Caudate nucleus (tissue), 63 donors: ENCODE measurements at places on chromosomes 6 and 20.

- DNase-seq = no peak
Measured at GRCh38 chr6:28811873-28812272, 111.9 kb downstream of the TRIM27 start.

DNA sequence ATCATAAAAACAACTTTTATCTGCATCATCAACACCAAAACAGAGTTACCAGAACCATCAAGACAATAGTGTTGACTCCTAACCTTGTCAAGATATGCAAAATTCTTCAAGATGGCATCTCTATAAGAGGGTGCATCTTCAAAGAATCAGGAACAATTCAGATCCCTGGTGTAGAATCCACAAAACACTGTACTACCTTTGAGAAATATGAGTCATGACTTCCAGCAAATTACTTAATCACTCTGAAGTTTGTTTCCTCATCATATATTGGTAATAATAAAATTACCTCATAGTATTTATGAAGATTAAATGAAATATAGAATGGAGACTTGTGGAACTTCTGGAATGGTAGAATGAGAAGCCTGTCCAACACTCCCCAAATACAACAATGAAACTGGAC lies 221.3 kb upstream of the SUPT3H start:
- no peak for DNase-seq

DNA sequence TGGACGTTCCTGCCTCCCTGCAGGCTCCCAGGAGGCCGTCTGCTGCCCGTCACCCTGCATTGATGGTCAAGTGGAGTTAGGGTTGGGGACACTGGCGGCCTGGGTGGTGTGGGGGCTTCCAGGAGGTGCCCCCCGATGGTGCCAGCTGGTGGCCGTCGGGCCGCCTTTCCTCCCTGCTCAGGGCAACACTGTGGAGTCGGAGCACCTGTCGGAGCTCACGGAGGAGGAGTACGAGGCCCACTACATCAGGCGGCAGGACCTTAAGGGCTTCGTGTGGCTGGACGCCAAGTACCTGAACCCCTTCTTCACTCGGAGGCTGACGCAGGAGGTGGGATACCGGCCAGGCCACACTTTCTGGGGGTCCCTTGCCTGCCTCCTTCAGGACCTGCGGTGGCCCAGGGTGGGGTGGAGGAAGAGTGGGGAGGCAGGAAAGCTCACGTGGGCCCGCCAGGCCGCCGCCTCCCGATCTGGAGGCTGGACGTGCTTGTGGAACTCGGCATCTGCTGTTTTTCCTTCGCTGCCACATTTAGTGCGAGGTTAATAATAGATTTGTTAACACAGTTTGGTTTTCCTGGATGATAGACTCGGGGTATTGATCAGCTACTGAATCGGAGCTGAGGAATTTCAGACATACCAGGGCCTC lies 28.6 kb downstream of the SPATA2 start:
- no peak for DNase-seq

DNA sequence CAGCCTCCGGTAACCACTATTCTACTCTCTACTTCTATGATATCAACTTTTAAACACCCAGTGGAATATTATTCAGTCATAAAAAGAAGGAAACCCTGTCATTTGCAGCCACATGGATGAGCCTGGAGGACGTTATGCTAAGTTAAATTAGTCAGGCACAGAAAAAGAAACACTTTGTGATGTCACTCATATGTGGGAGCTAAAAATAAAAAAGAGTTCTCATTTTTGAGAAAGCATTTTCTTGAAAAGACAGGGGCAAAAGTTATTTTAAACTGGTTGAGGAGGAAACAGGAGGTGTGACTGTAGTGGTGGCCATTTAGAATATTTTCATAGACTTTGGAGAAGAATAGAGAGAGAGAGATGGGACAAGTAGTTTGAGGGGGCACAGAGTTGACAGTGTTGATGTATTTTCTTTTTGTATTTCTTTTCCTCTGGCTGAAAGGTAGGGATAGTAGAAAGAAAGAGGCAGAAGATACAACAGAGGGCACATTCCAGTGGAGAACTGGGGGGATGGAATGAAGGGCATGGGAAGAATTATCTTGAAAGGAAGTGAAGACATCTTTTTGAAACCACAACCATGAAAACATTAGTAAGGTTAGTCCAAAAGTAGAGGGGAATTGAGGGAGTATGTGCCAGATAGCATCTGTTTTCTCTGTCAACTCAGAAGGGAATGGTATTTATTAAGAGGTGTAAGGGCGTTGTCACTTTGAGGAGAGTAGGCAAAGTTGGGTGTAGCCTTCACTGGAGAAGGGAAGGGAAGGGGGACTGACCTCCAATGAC lies 181.3 kb upstream of the GMDS start:
- no peak for DNase-seq

DNA sequence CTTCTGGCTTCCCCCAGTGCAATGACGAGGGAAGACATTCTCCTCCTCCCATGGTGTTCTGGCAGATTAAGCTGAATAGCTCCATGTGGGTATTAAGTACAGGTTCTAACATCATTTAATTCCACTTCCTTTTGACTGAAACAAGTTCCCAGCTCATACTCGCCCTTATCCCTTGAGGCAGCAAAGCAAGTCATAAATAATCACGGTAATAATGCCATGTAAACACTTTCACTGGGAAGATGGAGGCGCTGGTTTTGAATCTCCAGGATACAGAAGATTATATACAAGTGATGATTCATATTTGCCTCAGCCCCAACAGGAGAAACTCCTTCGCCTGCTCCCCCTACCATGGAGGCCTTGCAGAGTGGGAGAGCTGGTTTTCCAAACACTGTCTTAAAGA lies 141.3 kb downstream of the PXDC1 start:
- no peak for DNase-seq

GRCh38 chr6:157611406-157611805 lies 211.6 kb upstream of the SNX9 start:
- no peak for DNase-seq

DNA sequence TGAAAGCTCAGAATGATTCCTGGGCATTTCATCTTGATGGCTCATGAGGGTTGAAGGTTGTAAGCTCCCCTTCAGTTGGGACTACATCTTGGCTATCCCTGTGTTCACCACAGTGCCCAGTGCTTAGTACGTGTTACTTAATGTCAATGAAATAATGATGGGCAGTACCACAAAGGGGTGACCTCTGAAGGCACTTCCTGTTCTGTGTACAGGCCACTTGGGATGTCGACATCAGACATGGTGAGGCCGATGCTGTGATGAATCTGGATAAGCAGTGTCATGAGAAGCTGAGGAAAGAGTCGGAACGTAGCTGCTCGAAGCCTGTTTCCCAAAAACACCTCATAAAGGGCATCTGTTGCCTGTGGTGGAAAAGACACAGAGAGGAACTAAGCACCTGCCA lies 27.6 kb upstream of the RBL1 start:
- DNase-seq = no peak

DNA sequence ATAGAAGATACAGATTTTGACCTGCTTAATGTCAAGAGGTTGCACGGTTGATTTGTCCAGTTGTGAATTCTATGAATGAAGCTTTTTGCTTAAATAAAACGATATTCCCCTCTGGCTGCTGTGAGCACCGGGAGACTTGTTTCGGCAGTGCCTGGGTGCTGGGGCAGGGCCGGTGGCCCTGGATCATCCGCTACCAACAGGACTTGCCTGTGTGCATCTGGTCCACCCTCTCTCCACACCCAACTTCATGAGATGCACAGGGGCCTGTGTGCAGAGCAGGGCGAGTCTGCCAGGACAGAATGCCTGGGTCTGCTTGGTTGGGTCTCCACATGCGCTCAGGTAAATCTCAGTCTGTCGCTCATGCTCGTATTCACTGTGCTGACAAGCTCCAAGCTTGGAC lies 65.5 kb downstream of the TSHZ2 start:
- DNase-seq = no peak

GRCh38 chr20:17456279-17456678 lies 74.9 kb downstream of the BFSP1 start:
- DNase-seq = no peak

- DNase-seq = no peak
Measured at GRCh38 chr6:51360287-51360686, 541.6 kb downstream of the TFAP2B start.

DNA sequence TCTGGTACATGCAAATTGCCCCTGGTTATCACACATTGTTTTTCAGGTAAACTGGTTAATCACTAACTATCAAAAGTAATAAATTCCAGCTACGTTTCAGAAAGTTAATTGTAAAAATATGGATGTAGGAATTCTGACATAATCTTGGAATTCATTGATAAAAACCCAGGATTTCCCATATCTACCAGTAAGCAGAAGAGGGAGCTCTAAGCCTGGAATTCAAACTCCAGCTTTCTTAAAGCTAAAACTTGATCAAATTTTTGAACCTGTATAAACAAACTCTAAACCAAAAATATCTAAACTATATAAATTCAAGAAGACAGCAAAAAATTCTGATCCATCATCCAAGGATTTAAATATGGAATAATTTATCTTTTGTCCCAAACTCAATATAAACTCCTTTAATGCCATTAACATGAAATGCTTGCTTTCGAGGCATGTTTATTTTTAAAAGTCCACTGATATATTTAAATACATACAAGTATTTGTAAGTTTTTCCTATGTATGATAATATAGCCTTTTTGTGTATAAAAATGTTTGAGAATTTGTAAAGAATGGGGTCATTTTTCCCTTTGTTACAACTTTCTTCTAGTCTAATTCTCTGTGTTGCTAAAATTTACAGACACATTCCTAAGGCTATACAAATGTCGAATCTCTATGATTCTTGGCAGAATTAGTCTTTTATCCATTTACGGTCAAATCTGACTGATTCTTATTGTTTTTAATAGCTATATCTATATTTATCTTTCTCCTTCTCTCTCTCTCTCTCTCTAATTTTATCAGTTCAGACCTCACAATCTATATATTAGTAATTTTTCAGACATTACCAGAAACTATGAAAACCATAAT lies 91.4 kb upstream of the RNF217 start:
- no peak for DNase-seq

DNA sequence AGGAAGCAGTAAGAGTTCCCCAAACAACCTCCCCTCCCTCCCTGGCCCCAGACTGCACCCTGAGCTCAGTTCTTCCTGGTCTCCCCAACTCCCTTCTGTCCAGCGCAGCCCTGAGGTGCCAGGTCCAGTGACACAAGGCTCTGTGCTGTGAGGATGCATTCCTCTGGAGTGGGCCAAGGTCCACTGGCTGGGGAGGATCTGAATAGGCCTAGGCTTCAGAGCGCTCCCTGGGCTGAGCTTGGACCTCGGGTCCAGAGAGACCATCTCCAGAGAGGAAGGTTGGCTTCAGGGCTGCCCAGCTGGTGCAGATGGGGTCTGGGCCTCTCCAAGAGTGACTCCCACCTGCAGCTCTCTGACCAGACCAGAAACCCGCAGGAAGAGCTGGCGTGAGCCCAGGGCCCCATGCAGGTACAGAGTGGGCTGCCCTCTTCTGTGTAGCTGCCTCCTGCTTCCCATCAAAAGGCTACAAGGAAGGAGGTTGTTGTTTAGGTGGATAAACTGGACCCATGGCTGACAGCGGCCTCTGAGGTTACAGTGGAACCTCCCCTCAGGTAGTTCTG lies 52.3 kb upstream of the MLN start:
- DNase-seq = no peak

GRCh38 chr6:22764496-22764895 lies 195.1 kb downstream of the HDGFL1 start:
- no peak for DNase-seq

DNA sequence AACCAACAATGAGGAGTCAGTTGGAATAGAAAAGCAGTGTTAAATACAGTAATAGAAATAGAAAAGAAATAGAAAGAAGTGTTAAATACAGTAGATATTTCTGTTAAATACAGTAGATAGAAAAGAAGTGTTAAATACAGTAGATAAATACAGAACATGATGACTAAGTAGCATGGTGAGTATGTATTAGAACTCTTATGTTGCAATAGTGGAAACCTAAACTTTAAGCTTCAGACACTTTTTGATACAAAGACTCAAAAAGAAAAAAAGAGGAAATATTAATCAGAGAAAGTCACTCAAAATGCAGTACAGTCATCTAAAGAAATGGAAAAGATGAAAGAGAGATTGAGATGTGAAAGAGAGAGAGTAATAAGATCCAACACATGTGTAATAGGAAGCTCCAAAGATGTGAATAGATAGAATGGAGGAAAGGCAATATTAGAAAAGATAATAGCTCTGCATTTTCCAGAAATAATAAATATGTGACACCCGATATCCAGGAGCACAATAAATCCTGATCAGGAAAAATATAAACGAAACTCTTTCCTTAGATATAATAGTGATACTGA lies 131.5 kb upstream of the KCNK16 start:
- no peak for DNase-seq

DNA sequence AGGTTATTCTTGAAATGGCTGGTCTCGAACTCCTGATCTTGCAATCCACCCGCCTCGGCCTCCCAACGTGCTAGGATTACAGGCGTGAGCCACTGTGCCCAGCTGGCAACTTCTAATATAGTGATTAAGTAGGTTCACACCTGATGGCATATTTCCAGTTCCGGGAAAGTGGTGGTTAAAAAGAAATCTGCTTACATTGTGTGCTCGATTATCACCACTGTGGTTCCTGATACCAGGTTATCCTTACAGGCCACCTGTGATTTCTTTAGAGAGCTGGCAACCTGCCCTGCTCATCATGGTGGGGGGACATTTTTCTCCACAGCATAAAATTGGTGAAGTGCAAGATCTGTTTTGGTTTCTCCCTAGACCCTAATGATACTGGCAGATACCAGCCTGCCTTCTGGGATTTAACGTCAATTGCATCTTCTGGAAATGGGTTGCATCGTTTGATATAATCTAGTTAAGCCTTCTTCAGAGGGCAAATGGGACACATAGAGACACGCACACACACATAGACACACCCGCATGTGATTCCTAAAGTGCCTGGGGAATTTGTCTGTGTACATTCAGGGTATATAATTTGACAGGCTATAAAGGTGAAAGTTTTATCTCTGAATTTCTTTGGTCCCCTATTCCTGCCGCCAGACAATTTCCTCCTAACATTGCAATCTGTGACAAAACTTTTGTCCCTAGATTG lies 49.7 kb upstream of the CITED2 start:
- DNase-seq = no peak

GRCh38 chr20:15902493-15902892 lies 670.8 kb downstream of the KIF16B start:
- DNase-seq = no peak

- no peak for DNase-seq
Measured at GRCh38 chr6:25027221-25027916, 91.6 kb upstream of the RIPOR2 start.

GRCh38 chr6:159769470-159769869 lies 7.6 kb downstream of the ACAT2 start:
- no peak for DNase-seq

GRCh38 chr6:48744948-48745347 lies 634.0 kb upstream of the PTCHD4 start:
- no peak for DNase-seq

GRCh38 chr20:53320701-53321100 lies 272.9 kb downstream of the ZNF217 start:
- no peak for DNase-seq

GRCh38 chr6:55713436-55713835 lies 134.4 kb upstream of the HMGCLL1 start:
- DNase-seq = no peak
